NCI-H1930 (cell line): ENCODE measurements at places on chromosomes 7 and 10.

GRCh38 chr10:107546986-107547385, 382.5 kb upstream of the SORCS1 start:
- DNase-seq, result no peak

GRCh38 chr10:114408968-114409444, 4.7 kb upstream of the AFAP1L2 start:
- no peak for DNase-seq

GRCh38 chr7:8481752-8482446, 48.5 kb downstream of the NXPH1 start:
- DNase-seq, result no peak

DNA sequence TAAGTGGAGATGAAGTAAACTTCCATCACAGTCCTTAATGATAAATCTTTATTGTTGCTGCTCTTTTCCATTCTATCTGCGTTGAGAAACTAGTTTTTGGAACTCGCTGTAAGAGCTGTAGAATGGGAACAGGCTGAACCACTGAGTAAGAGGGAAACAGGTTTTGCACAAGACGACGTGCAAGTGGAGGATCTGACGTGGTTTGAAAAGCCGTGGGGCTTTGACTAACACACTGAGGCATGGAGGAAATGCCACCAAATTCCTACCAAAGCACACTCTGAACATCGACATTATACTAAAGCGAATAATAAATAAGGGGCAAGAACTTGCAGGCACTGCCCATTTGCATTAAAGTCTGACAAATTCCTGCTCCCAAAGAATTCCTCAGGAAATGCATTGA, 160.6 kb downstream of the KLF6 start:
- DNase-seq, result no peak

DNA sequence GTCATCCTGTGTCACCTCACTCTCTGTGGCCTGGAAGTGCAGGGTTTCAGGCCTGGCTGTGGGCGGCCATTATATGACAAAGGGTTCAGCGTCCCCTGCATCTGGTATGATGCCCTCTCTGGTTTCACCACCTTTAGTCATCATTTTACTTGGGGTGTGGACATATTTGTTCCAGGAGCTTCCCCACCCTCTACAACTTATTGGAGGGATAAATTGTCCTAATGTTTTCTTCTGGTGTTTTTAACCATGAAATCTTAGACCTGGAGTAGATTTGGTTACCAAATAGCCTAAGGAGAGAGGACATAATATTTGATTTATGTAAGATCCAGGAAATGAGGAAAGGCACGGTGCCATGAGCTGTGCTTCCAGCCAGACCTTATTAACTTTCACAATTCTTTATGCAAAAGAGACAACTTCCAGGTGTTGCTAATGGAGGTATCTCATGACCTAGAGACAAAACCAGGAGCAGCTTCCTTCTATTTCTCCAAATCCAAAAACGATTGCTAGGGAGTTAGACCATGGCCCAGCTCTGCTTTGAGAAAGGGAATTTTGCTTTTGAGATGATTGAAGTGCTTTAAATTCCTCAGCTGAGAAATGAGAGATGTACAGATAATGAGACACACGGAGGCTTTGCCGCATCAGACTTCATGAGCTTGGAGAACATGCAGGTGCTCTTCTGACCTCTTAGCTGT, 20.9 kb downstream of the WBP1L start:
- no peak for DNase-seq

DNA sequence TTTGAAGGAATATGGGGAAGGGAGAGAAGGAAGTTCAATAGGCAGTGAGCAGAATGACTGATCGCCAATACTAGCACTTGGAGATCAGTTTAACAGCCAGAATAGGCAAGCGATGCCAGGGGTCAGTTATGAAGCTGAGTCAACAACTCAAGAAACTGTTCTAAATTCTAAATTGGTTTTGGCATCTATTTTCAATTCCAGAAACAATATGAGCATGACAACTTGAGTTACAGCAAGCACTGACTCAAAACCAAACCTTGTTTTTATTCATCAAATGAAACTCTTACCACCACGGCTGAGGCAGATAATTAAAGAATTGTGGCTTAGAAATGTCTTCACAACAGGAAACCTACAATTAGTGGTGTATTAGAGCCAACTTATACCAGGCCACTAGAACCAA, 180.5 kb upstream of the ASAH2 start:
- DNase-seq, result no peak

- no peak for DNase-seq
Measured at GRCh38 chr10:43809211-43809930, 160.7 kb upstream of the ZNF32 start.

DNA sequence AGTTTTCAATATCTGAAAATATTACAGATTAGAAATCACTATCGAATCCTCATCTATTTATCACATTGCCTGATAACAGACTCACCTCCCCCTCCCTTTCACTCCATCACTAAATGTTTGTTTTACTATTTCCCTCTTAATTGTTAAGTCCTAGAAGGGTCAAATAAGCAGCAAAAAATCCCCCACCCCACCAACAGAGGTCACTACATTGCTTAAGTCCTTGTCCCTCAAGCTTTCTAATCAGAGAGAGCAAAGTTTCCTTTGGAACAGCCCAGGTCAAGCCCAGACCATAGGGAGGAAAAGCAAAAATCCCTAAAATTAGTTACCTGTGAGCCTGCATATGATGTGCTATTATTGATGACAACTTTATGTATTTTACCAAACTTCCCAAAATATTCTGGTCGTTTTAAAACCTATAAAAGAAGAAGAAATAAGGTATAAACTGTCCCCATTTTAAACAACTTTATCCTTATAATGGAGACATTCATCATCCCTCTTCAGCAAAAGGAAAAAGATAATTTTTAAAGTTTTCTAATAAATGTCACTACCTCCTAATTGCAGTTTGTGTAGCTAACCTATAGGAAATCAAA, 95.0 kb downstream of the CNOT4 start:
- DNase-seq, result no peak

DNA sequence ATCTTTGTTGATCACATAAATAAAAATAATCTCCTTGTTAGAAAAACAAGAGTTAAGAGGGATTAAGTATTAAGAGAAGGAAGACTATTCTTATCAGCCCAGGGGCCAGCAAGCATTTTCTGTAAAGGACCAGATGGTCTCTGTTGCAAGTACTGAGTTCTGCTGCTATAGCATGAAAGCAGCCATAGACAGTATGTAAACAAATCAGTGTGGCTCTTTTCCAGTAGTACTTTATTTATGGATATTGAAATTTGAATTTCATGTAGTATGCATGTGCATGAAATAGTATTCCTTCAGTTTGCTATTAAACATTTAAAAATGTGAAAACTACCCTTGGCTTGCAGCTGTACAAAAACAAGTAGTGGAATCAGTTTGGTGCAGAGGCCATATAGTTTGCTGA, 81.7 kb downstream of the STK31 start:
- DNase-seq, result no peak

DNA sequence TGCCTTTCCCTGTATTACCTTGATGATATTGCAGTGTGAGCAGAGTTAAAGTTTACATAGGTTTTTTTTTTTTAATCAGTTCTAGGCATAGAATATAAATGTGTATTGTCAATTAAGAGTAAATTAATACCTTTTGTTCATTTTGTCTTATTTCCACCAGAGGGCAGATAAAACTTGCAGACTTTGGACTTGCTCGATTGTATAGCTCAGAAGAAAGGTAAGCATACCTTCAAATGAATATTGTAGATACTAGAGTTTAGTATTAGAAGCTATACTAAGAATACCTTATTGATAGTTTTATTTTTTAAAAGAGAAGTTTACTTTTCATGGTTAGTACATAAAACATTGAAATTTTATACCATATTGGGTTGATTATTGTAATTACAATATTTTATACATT, 86.8 kb downstream of the MPLKIP start:
- no peak for DNase-seq

DNA sequence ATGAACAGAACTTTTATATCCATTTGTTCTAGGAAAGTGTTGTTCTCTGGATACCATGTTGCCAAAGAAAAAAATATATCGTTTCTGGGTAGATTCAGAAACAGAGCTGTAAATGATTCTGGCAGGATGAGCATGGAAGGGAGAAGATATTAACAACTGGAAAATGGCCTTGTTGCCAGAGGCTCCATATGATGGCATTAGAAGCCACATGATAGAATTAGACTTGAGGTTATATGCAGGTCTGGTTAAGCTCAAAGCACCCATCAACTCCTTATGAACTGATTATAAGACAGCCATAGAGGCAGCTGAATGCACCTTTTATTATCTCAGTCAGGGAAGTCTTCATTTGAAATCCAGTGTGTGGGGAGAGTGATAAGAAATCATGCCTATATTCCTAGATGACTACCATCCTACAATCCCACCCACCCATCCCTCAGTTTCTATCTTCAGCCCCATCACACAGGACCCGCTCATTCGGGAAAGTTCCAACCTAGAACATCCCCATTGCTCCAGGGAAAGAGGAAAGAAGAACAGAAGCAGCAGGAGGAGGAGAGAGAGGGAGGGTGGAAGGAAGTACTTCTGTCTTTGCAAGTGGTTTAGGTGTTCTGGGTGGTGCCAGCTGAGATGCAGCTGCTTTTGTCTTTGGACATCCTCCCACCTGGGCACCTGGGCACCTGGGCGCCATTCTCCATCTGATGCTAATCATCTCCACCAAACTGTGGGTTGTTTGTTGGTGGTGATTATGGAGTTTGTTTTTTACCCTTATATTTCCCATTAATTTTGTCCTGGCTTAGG, 25.5 kb upstream of the TRIL start:
- DNase-seq, result no peak

GRCh38 chr7:128124786-128125185, 93.5 kb upstream of the LRRC4 start:
- DNase-seq, result no peak

DNA sequence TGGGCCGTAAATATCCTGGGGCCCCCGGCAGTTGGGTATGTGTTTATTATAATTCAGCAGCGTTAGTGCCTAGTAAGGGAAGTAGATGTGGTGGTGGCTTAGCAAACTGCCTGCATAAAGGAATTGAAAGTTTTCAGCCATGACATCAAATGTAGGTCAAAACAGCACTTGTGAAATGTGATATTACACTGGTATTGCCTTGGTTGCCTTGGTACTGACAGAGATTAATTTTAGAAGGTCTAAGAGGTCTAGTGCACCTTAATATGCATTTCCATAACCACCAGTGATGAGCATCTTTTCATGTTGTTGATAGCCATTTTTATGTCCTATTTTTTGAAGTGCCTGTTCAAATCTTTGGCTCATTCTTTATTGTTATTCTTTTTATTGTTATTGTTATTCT, 50.1 kb downstream of the VWC2 start:
- DNase-seq, result no peak

- DNase-seq, result no peak
Measured at GRCh38 chr7:157521061-157521731, 184.4 kb downstream of the DNAJB6 start.

- DNase-seq, result no peak
Measured at GRCh38 chr7:137703291-137704010, 143.3 kb downstream of the DGKI start.
